Left renal cortex interstitium (tissue), 4 donors: ENCODE measurements at places on chromosomes 5 and 9.

DNA sequence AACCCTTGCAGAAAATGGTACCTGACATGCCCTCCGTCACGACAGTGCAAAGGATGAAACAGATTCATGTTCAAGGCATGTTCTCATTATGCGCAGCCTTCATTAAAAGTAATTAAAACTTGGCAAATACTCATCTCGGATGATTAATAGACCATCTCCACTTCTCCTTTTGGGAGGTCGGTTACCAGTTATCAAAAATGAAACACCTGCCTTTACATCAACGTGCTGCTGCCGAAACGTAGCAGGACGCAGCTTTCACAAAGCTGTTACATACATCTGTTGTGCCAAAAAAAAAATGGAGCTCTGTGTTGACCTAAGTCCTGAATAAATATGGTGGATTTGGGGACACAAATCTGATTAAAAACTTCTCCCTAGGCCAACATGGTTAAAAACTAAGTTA, 75.7 kb downstream of the PTCH1 start:
- DNase-seq: no peak

DNA sequence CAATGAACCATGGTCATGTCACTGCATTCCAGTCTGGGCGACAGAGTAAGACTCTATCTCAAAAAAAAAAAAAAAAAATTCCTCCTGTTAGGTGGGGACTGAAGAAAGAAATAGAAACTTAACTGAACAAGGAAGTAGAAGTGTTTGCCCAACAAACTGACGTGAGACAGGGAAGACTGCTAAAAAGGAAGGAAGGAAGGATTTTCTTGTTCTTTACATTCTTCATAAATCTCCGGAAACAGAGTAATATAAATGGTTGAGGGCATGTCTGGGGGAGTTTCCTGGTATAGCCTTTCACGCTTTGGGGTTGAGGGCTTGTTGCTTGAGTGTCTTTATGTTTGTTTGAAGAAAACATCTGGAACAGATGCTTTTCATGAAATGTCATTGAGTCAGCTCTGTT, 3.1 kb downstream of the TOR1B start:
- DNase-seq: no peak

- DNase-seq: no peak
Observed at GRCh38 chr5:53424686-53425615, 55.5 kb upstream of the FST start.

DNA sequence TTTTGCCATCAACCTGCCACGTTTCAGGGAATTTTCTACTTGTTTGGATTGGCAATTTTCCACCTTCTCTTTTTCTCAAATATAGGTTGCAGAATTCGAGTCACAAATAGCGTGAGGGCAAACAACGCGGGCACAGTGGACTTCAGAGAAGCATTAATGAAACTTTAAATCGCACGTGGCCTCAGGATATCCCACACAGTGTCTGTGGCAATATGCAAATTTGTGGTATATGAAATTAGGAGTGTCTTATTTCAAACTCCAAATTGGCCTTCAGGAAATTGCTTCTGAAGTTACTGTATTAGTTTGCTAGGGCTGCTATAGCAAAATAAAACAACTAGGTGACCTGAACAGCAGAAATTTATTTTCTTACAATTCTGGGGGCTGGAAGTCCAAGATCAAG, 91.2 kb downstream of the MTRR start:
- no peak for DNase-seq
